ENCODE measurements at places on chromosomes 11 and 22. TPM values are rescaled to one million over a fixed set of nuclear protein-coding genes. Genes with fewer than 3 reads are reported as not detected.

DNA sequence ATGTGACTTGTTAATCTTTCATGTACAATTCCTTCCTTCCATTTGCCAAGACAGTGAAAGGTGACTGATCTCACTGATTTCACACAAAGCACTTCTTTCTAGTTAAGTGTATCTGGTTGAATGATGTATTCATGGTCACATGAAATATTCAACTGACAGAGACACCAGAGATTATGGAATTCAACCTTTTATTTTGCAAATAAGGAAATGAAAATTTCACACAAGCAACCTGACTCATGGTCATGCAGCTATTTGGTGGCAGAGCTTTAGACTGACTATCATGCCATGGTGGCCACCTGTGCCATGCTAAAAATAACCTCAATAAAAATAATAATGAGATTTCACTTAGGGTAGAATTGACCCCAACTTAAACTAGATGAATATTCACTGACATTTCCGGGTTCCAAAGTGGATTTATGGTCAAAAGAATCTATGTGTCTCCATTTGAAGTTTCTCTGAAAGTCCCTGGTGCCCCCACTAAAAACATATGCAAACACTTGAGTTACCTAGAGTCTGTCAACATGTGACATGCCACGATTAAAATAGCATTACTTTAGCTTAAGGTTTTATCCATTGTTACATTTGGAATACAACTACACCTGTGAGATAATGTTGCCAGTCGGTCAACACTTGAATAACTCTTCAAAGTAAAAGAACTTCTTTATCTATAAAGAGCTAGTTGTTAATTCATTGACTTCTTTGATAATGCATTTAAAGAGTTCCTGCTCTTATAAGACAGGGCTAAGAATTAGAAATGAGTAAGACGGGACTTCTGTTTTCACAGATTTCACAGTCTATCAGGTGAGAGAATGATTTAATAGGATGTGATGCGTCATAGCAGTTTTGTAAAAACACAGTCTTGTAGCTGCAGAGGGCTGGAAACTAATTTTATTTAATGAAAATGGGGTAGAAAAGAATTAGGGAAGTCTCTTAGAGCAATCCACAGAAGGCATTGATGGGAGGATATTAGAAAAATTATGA is 94.6 kb upstream of the OR9G4 start:
- no peaks in the 10 kb centered on the region for H3K4me1 ChIP-seq
- H3K4me3 ChIP-seq, result no peak overlapping the region
- no peaks in the 10 kb centered on the region for H3K27me3 ChIP-seq
- no peaks in the 10 kb centered on the region for H3K36me3 ChIP-seq
- no peak overlapping the region for H3K27ac ChIP-seq

The CTSD gene
- total RNA-seq, result 545 TPM

GRCh38 chr22:35972559-35972958 is 56.1 kb downstream of the RBFOX2 start:
- DNase-seq, result no peak
- H3K4me3 ChIP-seq, result no peak overlapping the region
- H3K27me3 ChIP-seq, result no peaks in the 10 kb centered on the region
- peak overlapping the region; percentile 71 for H3K27ac ChIP-seq

GRCh38 chr11:125251956-125252355 is 87.4 kb downstream of the PKNOX2 start:
- H3K27ac ChIP-seq, result no peak overlapping the region
- H3K27me3 ChIP-seq, result no peaks in the 10 kb centered on the region
- H3K4me3 ChIP-seq, result no peak overlapping the region
- DNase-seq, result no peak
- no peaks in the 10 kb centered on the region for H3K36me3 ChIP-seq

DNA sequence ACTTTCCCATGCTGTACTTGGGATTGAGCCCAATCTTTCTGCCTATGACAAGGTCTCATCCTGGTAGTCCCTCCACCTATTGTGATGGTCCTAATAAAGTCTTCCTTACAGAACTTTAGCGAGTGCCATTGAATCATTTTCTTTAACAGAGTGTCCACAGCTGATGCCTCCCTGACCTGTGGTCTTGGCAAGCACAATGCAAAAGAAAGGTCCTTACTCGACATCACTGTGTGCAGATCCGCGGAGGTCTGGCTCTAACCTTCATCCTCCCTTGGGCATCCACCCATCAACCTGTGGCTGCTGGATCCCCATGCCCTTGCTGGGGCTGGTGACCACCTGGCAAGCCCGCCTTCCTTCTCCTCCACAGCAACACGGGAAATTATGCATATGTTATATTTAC is 1203.9 kb downstream of the TBC1D22A start:
- H3K4me3 ChIP-seq, result no peak overlapping the region
- no peak overlapping the region for H3K27ac ChIP-seq
- H3K27me3 ChIP-seq, result no peaks in the 10 kb centered on the region

The SCGB1A1 gene
- total RNA-seq, result 1.8 TPM

The CD6 gene
- total RNA-seq, result 1.8 TPM

GRCh38 chr22:30893434-30894370 is 74.9 kb downstream of the MORC2 start:
- H3K27me3 ChIP-seq, result no peaks in the 10 kb centered on the region
- no peak for DNase-seq
- no peaks in the 10 kb centered on the region for H3K36me3 ChIP-seq
- H3K27ac ChIP-seq, result no peak overlapping the region

- no peaks in the 10 kb centered on the region for H3K27me3 ChIP-seq
- no peaks in the 10 kb centered on the region for H3K4me1 ChIP-seq
- no peak overlapping the region for H3K4me3 ChIP-seq
- DNase-seq, result no peak
- H3K27ac ChIP-seq, result no peak overlapping the region
Measured at GRCh38 chr11:27372164-27372563, 9.1 kb upstream of the CCDC34 start.

The RAB36 gene
- total RNA-seq, result 9.0 TPM

The NCF4 gene
- 2.8 TPM for total RNA-seq

DNA sequence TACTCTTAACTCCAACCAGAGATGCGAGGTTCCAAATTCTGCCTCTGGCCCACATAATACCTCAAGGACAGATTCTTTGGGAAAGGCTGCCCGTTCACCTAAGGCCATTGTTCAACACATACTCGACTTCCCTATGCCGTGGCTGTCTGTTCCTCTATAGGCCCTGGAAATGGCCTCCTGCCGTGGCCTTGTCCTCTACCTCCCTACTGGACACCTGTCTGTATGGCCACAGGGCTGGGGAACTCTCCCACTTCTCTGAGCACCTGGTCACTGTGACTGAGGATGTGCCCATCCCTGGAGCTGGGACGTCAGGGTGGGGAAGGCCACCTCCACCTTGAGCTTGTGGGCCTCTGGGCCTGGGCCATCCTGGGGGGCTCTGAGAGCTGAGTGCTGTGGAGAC is 340.5 kb upstream of the B3GAT1 start:
- no peak overlapping the region for H3K4me3 ChIP-seq
- no peaks in the 10 kb centered on the region for H3K4me1 ChIP-seq
- no peaks in the 10 kb centered on the region for H3K36me3 ChIP-seq
- no peak for DNase-seq
- no peaks in the 10 kb centered on the region for H3K27me3 ChIP-seq
- H3K27ac ChIP-seq, result no peak overlapping the region

DNA sequence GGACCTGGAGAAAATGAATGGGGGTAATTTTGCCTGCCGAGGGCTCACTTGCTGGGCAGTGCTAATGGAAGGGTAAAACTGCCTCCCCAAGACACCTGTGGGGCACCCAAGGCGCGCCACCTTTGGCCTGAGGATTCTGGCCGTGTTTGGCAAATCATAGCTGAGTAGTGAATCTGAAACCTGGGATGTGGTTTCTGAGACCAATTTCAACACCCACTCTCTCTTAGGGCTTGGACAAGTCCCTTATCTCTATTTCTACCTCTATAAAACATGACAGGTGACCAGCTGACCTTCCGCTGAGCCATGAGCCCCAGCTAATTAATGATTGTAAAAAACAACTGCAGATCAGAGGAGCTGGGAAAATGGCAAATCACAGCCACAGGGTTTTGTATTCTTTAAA is 1.5 kb upstream of the PACSIN3 start:
- peak overlapping the region; percentile 61 for H3K4me3 ChIP-seq
- no peaks in the 10 kb centered on the region for H3K36me3 ChIP-seq
- H3K27ac ChIP-seq, result peak overlapping the region; percentile 94
- peaks cover 8% of the 10 kb centered on the region for H3K4me1 ChIP-seq
- no peak for DNase-seq
- H3K27me3 ChIP-seq, result no peaks in the 10 kb centered on the region

GRCh38 chr11:116960930-116961329 is 123.5 kb upstream of the APOA1 start:
- H3K4me3 ChIP-seq, result no peak overlapping the region
- no peak overlapping the region for H3K27ac ChIP-seq
- H3K4me1 ChIP-seq, result peaks cover 2% of the 10 kb centered on the region
- DNase-seq, result no peak
- H3K27me3 ChIP-seq, result no peaks in the 10 kb centered on the region
- H3K36me3 ChIP-seq, result no peaks in the 10 kb centered on the region

DNA sequence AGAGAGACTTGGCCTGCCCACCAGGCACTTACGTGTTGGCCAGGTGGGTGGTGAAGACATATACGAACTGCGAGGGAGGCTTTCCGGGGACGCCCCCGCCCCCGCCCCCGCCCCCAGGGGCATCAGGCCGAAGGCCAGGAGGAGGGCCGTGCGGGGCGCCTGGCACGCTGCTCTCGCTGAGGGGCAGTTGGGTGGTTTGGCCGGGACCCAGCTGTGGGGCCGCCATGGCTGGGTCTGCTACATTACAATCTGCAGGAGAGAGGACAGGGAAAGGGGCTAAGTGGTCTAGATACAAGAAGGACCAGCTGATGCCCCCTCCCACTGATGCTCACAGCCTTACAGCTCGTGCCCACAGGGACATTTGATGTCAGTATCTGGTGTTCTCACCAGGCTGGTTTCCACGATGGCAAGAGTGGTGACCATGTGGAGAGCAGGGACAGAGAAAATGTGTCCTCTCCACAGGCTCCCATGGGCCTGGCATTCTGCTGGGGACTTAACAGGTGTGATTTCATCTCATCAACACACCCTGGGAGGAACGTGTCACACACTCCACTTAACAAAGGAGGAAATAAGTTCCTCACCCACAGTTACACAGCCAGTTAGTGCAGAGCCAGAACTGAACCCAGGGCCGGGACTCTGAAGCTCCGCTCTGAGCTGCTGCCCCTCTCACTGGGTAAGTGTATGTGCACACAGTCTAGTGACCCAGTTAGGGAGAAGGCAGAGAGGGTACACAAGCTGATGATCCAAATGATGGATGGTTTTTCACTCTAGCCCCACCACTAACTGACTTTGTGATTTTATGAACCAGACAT is 19.7 kb downstream of the CXCR5 start:
- H3K36me3 ChIP-seq, result no peaks in the 10 kb centered on the region
- no peak overlapping the region for H3K4me3 ChIP-seq
- no peak for DNase-seq
- no peaks in the 10 kb centered on the region for H3K4me1 ChIP-seq
- H3K27ac ChIP-seq, result no peak overlapping the region
- no peaks in the 10 kb centered on the region for H3K27me3 ChIP-seq
